T47D (cell line): ENCODE measurements at places on chromosomes 12 and 14.

GRCh38 chr12:40106202-40106533 is 287 bp upstream of the SLC2A13 start:
- no peak for DNase-seq

DNA sequence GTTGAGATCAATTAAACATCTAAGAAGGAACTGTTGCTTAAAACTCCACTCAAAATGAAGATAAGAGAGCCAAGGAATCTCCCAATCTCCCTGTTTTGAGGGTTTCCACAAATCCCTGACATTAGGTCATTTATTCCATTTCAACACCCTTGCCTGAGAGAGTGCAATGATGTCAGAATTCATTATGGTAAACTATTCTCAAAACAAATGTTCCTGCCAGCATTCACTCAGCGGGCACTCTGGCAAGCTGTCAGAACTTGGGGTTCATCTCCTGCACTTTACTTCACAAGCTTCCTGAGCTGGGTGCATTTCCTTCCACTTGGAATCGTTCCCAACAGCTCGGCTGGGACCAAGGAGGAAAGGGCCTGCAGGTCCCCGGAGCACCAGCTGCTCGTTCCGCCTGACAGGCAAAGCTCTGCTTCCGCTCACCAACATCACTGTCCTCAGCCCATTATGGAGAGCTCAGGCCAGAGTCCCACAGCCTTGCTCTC is 117.8 kb downstream of the TTC7B start:
- no peak for DNase-seq

- DNase-seq: no peak
These were observed 13.8 kb downstream of the DTX1 start for GRCh38 chr12:113070117-113070906.

- DNase-seq: peak; percentile 44
These were observed 23.3 kb upstream of the CCER1 start for GRCh38 chr12:90978117-90978770.

DNA sequence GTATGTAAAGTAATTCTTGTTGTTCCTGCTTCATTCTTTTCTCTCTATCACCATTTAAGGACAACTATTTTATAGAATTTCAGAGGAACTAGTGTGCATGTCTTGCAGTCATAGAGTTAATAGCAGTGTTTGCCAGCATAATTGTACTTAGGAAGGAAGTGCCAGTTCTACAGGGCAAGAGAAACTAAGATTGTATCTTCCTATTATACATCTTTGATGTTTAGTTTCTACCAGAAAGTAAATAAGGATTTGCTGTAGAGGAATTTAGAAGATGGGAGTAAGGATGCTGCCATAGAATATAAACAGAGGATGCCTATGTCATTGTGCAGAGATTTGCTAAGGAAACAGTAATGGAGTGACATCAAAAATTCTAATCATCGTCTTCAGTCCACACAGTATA is 270.9 kb upstream of the NPAS3 start:
- DNase-seq: peak; percentile 75

- DNase-seq: no peak
These were observed 488.8 kb upstream of the CCDC196 start for GRCh38 chr14:65997347-65997746.

DNA sequence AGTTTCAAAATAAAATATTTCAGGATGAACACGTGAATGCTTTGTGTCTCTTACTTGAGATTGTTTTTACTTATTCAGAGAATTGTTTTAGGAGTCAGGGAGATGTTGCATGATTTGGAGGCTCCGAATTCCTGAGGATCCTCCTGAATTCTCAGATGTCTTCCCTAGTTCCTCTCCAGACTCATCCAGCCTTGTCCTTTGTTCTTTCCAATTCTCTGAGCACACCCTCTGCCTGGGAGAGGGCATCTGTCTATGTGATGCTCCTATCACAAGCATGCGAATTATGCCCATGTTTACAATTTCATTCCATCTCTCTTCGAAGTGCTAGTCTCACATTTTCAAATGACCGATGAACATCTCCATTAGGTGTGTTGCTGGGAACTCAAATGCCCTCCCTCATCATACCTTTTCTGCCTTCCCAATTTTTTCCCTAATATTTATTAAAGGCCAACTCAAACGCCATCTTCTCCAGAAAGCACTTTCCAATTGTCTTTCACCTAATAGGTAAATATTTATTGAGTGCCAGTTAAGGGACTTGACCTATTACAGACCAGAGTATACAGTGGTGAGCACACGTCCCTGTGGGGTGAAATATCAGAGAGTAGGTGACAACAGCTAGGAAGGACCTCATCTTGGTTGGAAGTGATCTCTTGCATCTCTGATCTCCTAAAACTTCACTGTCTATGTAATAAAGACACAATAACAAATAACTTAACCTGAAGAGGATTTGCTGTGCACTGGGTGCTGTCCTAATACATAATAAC is 64.4 kb downstream of the ARF6 start:
- no peak for DNase-seq

- DNase-seq: no peak
These were observed 10.9 kb upstream of the DLK1 start for GRCh38 chr14:100715803-100716202.

DNA sequence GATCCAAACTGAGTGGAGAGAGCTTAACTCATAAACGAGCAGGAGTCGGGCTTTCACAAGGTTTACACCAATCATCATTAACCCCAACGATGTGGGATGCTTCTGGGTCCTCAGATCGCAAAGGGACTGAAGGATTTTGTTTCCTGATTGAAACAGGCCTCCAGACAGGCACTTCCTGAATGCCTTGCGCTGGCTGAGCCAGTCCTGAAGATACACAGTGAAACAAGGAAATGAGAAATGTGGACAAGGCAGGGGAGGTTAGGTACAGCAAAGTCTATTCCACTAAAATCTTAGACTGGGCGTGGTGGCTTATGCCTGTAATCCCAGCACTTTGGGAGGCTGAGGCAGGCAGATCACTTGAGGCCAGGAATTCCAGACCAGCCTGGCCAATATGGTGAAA is 30.7 kb downstream of the RBM19 start:
- DNase-seq: no peak

- DNase-seq: no peak
These were observed 1.3 kb downstream of the BCL2L2 start for GRCh38 chr14:23307687-23308644.

DNA sequence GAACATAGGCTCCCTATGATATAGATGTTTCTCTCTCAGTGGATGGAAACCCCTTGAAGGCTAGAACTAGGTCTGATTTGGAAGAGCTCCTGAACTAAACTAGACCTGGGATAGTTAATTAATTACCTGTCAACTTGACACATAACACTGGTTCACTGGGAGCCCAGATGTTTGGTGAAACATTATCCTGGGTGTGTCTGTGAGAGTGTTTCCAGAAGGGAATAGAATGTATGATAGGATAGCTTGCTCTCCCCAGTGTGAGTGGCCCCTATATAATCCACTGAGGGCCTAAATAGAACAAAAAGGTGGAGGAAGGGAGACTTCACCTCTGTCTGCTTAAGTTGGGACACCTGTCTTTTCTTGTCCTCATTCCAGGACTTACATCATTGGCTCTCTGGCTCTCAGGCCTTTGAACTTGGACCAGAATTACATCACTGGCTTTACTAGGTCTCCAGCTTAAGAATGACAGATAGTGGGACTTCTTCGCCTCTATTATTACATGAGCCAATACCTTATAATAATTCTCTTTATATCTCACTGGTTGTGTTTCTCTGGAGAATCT is 194.1 kb downstream of the KTN1 start:
- DNase-seq: no peak

- no peak for DNase-seq
These were observed 161.8 kb downstream of the PIWIL1 start for GRCh38 chr12:130499474-130499873.

DNA sequence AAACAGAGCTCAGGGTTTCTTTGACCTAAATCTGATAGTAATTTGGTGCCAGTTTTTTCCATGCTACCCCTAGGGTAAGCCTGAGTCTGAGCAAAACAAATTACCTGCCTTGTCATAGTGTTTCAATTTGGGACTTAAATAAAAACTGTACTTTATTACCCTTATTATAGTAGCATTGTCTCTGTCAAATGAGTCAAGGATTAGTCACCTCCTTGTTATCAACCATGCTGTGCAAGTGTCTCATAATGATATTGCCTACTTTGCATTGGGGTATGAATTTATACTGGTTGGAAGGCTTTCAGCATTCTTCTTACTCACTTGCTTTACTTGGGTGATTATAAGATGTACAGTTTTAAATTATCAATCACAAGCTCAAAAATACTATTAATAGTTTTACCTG is 380.0 kb downstream of the LRFN5 start:
- DNase-seq: no peak

DNA sequence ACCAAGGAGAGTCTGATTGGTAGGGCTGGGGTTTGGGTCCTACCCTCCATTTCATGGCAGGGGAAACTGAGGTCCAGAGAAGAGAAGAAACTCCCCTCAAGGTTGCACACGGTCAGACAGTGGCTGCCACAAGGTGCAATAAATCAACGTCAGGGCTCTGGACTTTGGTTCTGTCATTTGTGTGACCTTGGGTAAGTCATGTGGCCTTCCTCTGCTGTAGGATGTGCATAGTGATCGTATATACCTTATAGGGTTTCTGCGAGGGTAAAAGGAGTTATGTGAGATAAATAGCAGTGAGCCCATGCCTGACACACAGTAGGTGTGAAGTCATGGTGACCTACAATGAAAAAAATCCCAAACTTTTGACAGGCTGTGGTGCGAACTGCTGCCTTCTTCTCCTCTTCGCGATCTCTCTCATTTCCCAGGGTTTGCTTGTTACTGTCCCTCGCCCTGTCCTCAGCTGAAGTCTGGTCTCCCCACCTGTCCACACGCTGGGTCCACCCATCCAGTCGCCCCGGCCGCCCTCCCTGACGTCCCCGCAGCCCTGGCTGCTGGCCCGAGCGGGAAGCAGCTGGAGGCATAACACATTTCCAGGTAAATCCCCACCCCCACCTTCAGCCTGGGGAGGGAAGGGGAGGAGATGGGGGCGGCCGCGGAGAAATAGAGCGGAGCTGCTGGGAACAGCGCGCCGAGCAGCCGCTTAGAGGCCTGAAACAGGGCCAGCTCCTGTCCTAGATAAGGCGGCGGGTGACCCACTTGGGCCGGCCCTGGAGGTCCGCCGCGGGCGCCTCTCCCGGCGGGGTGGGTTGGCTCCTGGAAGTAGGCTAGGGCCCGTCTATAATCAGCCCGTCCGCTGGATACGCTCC is 1.8 kb upstream of the FAM222A start:
- DNase-seq: no peak

DNA sequence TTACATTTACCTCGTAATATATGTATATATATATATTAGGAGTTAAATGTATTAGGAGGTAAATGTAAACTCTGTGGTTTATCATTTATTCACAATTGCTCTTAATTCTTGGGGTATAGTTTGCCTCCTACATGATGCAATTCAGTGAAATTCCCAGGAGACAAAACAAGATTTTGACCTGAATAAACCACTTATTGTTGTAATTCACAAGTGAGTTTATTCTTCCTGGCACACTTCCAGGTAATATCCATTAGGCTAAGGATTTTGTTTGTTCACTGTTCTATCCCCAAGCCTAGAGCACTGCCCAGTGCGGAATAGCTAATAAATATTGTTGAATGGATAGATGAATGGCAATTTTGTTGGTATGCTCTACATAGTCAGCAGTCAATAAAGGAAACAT is 3.0 kb downstream of the SMIM10L1 start:
- no peak for DNase-seq

DNA sequence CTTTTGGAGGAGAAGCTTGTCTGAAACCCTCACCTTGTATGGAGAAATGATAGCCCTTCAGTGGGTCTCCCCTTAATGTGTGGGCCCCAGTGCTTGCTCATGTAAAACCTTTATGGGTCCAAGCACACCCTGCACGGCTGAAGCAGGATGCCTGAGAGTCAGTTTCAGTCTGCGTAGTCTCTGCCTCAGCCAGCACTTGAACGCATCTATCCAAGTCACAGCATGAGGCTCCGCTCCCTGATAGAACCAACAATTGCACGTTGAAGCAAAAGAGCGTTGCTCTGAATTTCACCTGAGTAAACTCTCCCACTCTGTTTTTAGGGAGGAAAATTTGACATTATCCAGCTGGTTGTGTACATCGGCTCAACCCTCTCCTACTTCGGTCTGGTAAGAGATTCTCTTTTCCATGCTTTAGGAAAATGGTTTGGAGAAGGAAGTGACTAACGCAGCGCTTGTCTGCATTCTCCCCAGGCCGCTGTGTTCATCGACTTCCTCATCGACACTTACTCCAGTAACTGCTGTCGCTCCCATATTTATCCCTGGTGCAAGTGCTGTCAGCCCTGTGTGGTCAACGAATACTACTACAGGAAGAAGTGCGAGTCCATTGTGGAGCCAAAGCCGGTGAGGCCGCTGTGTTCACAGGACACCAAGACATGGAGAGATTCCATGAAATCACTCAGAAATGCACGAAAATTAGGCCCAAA is 33.0 kb upstream of the P2RX4 start:
- DNase-seq: no peak

GRCh38 chr14:103546652-103547454 is 15.6 kb downstream of the BAG5 start:
- DNase-seq: peak; percentile 96

DNA sequence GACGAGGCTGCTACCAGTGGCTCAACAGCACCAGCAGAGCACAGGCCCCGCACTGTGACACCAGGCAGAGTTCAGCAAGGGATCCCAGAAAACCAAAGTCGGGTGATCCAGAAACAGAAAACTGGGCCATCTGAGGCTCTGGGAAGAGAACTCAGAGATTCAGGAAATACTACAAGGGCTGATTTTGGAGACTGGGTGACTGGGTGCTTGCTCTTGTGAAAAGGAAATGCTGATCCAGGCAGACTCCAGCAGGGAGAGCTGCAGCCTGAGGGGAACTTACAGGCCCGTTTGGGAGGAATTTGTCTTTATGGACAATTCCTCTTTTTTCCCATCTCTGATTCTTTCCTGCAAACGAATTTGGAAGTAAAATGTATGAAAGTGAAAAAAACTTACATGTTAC is 28.2 kb downstream of the FOXN3 start:
- DNase-seq: peak; percentile 34

- no peak for DNase-seq
These were observed 69.9 kb downstream of the FOXN4 start for GRCh38 chr12:109239179-109239578.

DNA sequence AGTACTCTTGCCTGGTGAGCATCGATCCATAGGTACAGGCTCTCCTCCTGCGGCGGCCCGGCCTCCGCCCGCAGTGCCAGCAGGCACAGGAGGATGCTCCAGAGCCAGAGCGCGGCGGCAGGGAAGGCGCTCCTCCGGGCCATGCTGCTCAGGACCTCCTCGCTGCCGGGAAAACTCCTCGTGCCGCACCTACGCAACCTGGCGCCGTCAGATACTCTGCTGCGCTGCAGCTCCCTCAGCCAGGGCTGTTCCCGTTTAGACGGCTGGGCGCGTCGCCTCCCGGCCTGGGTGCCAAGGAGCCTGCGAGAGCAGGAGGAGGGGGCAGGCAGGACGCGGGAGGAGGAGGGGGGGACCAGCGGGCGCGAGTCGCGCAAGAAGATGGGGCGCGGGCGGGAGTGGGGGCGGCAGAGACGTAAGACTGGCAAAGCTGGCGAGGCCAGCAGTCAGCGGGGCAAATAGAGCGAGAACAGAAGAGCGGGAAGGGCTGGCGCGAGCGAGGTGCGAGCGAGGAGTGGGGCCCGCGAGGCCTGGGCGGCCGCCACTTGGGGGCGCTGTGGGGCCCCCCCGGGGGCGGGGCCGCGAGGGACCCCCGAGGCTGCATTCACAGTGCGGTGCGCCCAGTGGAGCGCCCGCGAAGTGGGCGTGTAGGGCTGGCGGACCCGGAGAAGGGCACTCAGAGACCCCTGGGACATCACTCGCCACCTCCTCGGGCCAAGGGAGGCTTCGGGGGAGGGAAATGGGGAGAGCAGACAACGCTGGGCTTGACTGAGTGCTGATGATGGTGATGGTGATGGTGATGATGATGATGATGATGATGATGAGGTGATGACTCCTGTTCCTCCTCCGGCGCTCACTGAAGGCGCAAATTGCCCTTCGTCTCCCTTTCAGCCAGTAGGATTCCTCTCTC is at the start of gene WIF1:
TSS of gene WIF1 (minus strand) at position 257 of the 907 bp plus-strand sequence. CDS start at position 143, 114 bp downstream.
- DNase-seq: peak; percentile 41
